ENCODE measurements at places on chromosomes 11 and 22. TPM values are rescaled to one million over a fixed set of nuclear protein-coding genes. Genes with fewer than 3 reads are reported as not detected.

The ZFTA gene
- 18.8 TPM for total RNA-seq

The OR5B12 gene
- total RNA-seq, result not detected

The ANGPTL5 gene
- not detected for total RNA-seq

The RHOD gene
- total RNA-seq, result 10.1 TPM

The MAPK12 gene
- total RNA-seq, result 44.8 TPM

The SLC6A5 gene
- total RNA-seq, result not detected

The CRYBA4 gene
- not detected for total RNA-seq

The BTBD18 gene
- not detected for total RNA-seq

The LYVE1 gene
- total RNA-seq, result not detected

The OR2AG2 gene
- total RNA-seq, result 0.28 TPM

The CARNS1 gene
- total RNA-seq, result 0.30 TPM

The TRPC6 gene
- total RNA-seq, result not detected

The MMP27 gene
- not detected for total RNA-seq

The TRAF6 gene
- 5.6 TPM for total RNA-seq

The PKP3 gene
- total RNA-seq, result 0.69 TPM

The BTG4 gene
- not detected for total RNA-seq

The SLC22A6 gene
- not detected for total RNA-seq

The FOLH1 gene
- total RNA-seq, result not detected

The OR8D4 gene
- total RNA-seq, result not detected

The OR2AG1 gene
- not detected for total RNA-seq

The RAG1 gene
- total RNA-seq, result 0.74 TPM

The SIDT2 gene
- 19.6 TPM for total RNA-seq

The MLC1 gene
- total RNA-seq, result 0.18 TPM

The ZP1 gene
- 0.60 TPM for total RNA-seq

The DDTL gene
- total RNA-seq, result 0.59 TPM

The OR6A2 gene
- total RNA-seq, result 0.30 TPM

The GGTLC3 gene
- not detected for total RNA-seq

The NAALAD2 gene
- total RNA-seq, result 2.4 TPM

The SEPTIN3 gene
- 0.30 TPM for total RNA-seq

The TESMIN gene
- total RNA-seq, result 0.30 TPM

The TRIM29 gene
- 0.51 TPM for total RNA-seq

The OR5B3 gene
- total RNA-seq, result not detected

The ZNF408 gene
- total RNA-seq, result 10.1 TPM

The PHOX2A gene
- not detected for total RNA-seq

The DCHS1 gene
- total RNA-seq, result 10.4 TPM

The ART5 gene
- not detected for total RNA-seq

The TMPRSS5 gene
- total RNA-seq, result 0.09 TPM

The MISFA gene
- total RNA-seq, result not detected

The NEFH gene
- 0.59 TPM for total RNA-seq

The GNG3 gene
- total RNA-seq, result not detected

The TEX54 gene
- not detected for total RNA-seq

The DERL3 gene
- 0.83 TPM for total RNA-seq

The MN1 gene
- 1.8 TPM for total RNA-seq

Data from smooth muscle cell of the umbilical artery (primary cell).